ENCODE measurements at places on chromosomes 5 and 9. TPM values are rescaled to one million over a fixed set of nuclear protein-coding genes. Genes with fewer than 3 reads are reported as not detected.

The SAP30L gene
- polyA plus RNA-seq: 37.1 TPM

The PLEKHG4B gene
- polyA plus RNA-seq: not detected

The ZNF782 gene
- polyA plus RNA-seq: 0.60 TPM

The SLC6A3 gene
- polyA plus RNA-seq: not detected

The PWWP2A gene
- 3.0 TPM for polyA plus RNA-seq

The CDH12 gene
- not detected for polyA plus RNA-seq

The SSBP2 gene
- polyA plus RNA-seq: 6.3 TPM

The KIF4B gene
- not detected for polyA plus RNA-seq

The ADAMTS13 gene
- 0.85 TPM for polyA plus RNA-seq

Data from foreskin keratinocyte (primary cell).